Naive thymus-derived CD8-positive, alpha-beta T cell (primary cell): ENCODE measurements at places on chromosomes 2 and 18. TPM values are rescaled to one million over a fixed set of nuclear protein-coding genes. Genes with fewer than 3 reads are reported as not detected.

GRCh38 chr2:3778851-3779495 lies 75.6 kb downstream of the DCDC2C start:
- peak overlapping the region; percentile 10 for H3K27ac ChIP-seq
- peaks cover 8% of the 10 kb centered on the region for H3K4me1 ChIP-seq
- H3K36me3 ChIP-seq: no peaks in the 10 kb centered on the region
- no peak for DNase-seq

- H3K27ac ChIP-seq: no peak overlapping the region
- no peak for DNase-seq
- H3K36me3 ChIP-seq: no peaks in the 10 kb centered on the region
These were observed 4.9 kb downstream of the ASAP2 start for GRCh38 chr2:9211496-9211895.

Gene B3GNT7
- 0.68 TPM for total RNA-seq

DNA sequence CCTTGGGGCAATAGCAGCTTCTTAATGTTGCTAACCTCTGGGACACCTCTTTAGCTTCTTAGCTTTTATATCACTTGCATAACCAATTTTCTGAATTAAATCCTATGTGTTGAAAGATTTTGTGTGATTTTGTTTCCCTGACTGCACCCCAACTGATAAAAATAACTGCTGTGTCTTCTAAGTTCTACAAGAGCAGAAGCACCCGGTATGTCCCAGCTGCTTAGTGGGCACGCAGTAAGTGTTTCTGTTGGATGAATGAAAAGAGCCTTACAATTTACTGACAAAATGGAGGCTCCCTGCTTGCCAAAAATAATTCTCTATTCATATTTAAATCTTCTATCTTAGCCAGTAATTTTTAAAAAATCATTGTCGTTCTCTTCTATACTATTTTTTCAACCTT lies 53.1 kb upstream of the GALNT5 start:
- DNase-seq: no peak
- no peaks in the 10 kb centered on the region for H3K27me3 ChIP-seq
- H3K36me3 ChIP-seq: no peaks in the 10 kb centered on the region
- no peaks in the 10 kb centered on the region for H3K4me1 ChIP-seq
- no peak overlapping the region for H3K4me3 ChIP-seq

GRCh38 chr2:160465406-160465805 lies 28.2 kb downstream of the RBMS1 start:
- H3K36me3 ChIP-seq: no peaks in the 10 kb centered on the region
- no peak overlapping the region for H3K4me3 ChIP-seq
- H3K27me3 ChIP-seq: no peaks in the 10 kb centered on the region
- peaks cover 69% of the 10 kb centered on the region for H3K4me1 ChIP-seq
- peak overlapping the region; percentile 73 for H3K27ac ChIP-seq

Gene RAPGEF4
- total RNA-seq: 1.2 TPM

DNA sequence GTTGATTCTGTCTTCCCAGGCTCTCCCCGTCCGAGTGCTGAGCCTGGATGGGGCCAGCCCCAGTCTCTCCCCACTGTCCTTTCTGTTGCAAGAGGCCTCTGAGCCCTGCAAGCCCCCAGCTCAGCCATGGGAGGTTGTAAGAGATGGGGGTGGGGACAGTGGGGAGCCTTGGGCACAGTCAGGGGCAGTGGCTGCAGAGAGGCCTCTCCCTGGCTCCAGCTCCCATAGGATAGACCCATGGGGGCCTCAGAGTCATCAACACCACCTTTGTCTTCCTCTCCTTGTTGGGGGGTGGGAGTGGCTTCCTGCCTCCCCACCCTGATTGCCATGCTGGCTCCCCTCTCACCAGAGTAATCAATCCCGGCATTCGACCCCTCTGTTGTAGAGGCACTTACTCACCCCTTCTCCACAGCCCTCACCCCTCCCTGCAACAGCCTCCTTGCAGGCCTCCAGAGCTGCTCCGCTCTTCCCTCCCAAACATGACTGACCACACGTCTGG lies 37.5 kb upstream of the NPAS2 start:
- H3K4me1 ChIP-seq: no peaks in the 10 kb centered on the region
- no peak for DNase-seq
- H3K36me3 ChIP-seq: no peaks in the 10 kb centered on the region
- H3K4me3 ChIP-seq: no peak overlapping the region
- peak overlapping the region; percentile 49 for H3K27ac ChIP-seq

DNA sequence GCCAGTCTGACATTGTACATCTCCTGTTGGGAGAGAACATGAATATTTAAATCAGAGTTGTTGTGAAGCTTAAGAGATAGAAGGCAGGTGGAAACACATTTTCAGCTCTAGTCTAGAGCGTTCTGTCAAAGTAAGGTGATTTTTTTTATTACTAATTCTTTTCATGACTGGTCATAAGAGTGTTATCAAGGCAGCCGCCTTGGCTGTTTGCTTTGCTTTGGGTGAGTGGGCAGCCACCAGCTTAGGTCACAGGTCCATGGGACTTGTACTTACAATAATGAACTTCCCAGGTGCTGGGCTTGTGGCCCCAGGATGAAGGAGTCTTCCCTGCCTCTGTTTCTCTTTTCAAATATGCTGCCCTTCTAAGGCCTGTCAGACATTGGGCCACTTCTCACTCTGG lies 256.3 kb downstream of the SRBD1 start:
- H3K4me1 ChIP-seq: no peaks in the 10 kb centered on the region
- H3K4me3 ChIP-seq: no peak overlapping the region
- H3K27ac ChIP-seq: no peak overlapping the region

Gene ITGB6
- total RNA-seq: not detected

- peaks cover 15% of the 10 kb centered on the region for H3K4me1 ChIP-seq
- no peaks in the 10 kb centered on the region for H3K36me3 ChIP-seq
- H3K27ac ChIP-seq: peak overlapping the region; percentile 69
- no peak overlapping the region for H3K4me3 ChIP-seq
- DNase-seq: no peak
- H3K27me3 ChIP-seq: no peaks in the 10 kb centered on the region
These were observed 27.4 kb upstream of the CATIP start for GRCh38 chr2:218329027-218329825.

- no peaks in the 10 kb centered on the region for H3K4me1 ChIP-seq
- DNase-seq: no peak
- no peak overlapping the region for H3K27ac ChIP-seq
- H3K4me3 ChIP-seq: no peak overlapping the region
- peaks cover 5% of the 10 kb centered on the region for H3K36me3 ChIP-seq
These were observed 75.6 kb downstream of the COA5 start for GRCh38 chr2:98532756-98533155.

DNA sequence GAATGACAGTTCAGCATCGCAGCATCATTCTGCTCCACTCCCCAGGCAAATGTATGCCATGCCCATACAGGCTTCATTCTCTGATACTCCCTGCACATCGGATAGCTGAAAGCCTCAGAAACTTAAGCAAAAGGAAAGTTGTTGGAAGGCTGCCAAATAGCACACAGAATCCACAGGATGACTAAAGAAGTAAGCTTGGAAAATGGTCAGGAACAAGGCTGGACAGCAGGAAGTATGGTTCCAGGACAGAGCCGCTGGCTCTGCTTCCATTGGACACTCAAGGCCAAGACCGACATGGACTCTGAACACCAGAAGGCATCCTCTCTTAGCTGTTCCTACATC lies 256.5 kb downstream of the CDH20 start:
- H3K36me3 ChIP-seq: no peaks in the 10 kb centered on the region
- H3K27me3 ChIP-seq: peaks cover 32% of the 10 kb centered on the region
- DNase-seq: no peak
- H3K27ac ChIP-seq: no peak overlapping the region

DNA sequence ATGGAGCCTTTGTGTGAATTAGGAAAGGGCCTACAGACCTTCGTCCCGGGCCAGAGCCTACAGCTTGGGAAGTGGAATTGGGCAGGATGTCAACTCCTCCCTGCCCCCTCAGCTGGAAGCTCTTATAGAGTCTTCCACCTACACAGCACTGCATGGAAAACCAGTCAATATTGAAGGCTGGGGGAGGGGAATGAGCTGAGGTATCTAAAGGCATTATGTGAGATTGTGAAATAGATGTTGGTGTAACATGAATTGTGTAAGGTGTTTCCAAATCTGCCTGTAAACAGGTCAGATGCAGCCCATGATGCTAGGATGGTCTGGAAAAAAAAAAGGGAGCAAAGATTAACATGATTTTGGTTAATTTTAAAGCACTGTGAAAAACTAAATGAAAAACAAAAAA lies 433.5 kb upstream of the POU3F3 start:
- H3K4me1 ChIP-seq: no peaks in the 10 kb centered on the region
- H3K27ac ChIP-seq: no peak overlapping the region
- H3K36me3 ChIP-seq: no peaks in the 10 kb centered on the region
- no peak overlapping the region for H3K4me3 ChIP-seq
- DNase-seq: no peak

GRCh38 chr2:28717339-28717758 lies 34.3 kb upstream of the PPP1CB start:
- H3K27me3 ChIP-seq: no peaks in the 10 kb centered on the region
- H3K27ac ChIP-seq: no peak overlapping the region
- H3K4me3 ChIP-seq: no peak overlapping the region

- no peaks in the 10 kb centered on the region for H3K27me3 ChIP-seq
- H3K4me1 ChIP-seq: peaks cover 46% of the 10 kb centered on the region
- peak overlapping the region; percentile 97 for H3K27ac ChIP-seq
- DNase-seq: peak; percentile 46
- H3K4me3 ChIP-seq: peak overlapping the region; percentile 88
These were observed 128.7 kb downstream of the NFATC1 start for GRCh38 chr18:79524181-79525078.

GRCh38 chr2:74556831-74557370 lies 2.4 kb downstream of the DOK1 start:
- DNase-seq: no peak
- H3K4me3 ChIP-seq: no peak overlapping the region
- H3K27me3 ChIP-seq: peaks cover 6% of the 10 kb centered on the region
- no peaks in the 10 kb centered on the region for H3K36me3 ChIP-seq
- H3K27ac ChIP-seq: peak overlapping the region; percentile 72

DNA sequence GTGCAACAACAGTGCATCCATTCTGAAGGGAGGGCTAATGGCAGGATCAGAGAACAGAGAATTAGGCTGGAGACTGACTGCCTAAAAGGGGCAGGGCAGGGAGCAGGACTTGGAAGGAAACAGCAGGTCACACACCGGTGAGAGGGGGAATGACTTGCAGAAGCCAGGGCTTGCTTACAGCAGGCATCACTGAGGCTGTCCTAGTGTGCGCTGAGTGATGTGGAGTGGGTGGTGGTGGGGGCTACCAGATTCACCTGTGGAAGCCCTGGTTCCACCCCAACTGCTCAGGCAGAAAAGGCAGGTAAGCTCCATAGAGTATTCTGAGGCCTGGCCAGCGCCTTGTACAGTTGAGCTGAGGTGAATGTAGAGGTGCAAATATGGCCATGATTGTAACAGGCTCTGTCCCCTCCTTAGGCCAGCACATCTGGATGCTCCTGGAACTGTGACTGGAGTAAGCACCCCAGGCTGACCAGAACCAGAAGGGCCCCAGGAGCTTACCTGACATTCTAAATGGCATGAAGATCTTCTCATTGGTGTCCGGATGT lies 49.4 kb downstream of the SFXN5 start:
- no peak for DNase-seq
- H3K4me1 ChIP-seq: peaks cover 2% of the 10 kb centered on the region
- H3K27me3 ChIP-seq: no peaks in the 10 kb centered on the region

DNA sequence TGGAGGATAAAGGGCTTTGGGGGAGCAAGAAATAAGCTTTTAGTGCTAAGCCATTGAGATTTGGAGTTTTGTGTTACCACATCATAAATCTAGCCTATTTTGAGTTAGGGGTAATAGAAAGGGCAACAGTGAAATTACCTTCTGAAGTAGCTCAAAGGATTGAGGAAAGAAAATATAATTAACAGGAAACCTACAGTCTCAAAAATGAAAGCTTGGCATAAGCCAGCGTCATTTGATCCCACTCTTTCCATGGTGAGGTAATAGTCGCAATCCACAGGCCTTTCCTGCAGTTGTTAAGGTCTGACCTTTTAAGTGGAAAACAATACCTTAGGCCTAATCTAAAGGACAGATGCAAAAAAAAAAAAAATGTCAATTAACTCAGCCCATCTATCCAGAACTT lies 182.7 kb downstream of the UXS1 start:
- no peak for DNase-seq
- H3K4me1 ChIP-seq: peaks cover 15% of the 10 kb centered on the region
- no peak overlapping the region for H3K27ac ChIP-seq
- H3K36me3 ChIP-seq: peaks cover 10% of the 10 kb centered on the region
- no peak overlapping the region for H3K4me3 ChIP-seq

GRCh38 chr2:165055082-165055851 lies 99.9 kb upstream of the SLC38A11 start:
- H3K4me3 ChIP-seq: no peak overlapping the region
- H3K36me3 ChIP-seq: no peaks in the 10 kb centered on the region
- no peaks in the 10 kb centered on the region for H3K27me3 ChIP-seq
- no peak overlapping the region for H3K27ac ChIP-seq
- peaks cover 6% of the 10 kb centered on the region for H3K4me1 ChIP-seq

- H3K4me3 ChIP-seq: no peak overlapping the region
- peaks cover 2% of the 10 kb centered on the region for H3K36me3 ChIP-seq
- peaks cover 22% of the 10 kb centered on the region for H3K4me1 ChIP-seq
- H3K27me3 ChIP-seq: peaks cover 7% of the 10 kb centered on the region
- no peak overlapping the region for H3K27ac ChIP-seq
These were observed 42.0 kb downstream of the TTR start for GRCh38 chr18:31633392-31634330.

Gene BCL2
- 32.9 TPM for total RNA-seq

DNA sequence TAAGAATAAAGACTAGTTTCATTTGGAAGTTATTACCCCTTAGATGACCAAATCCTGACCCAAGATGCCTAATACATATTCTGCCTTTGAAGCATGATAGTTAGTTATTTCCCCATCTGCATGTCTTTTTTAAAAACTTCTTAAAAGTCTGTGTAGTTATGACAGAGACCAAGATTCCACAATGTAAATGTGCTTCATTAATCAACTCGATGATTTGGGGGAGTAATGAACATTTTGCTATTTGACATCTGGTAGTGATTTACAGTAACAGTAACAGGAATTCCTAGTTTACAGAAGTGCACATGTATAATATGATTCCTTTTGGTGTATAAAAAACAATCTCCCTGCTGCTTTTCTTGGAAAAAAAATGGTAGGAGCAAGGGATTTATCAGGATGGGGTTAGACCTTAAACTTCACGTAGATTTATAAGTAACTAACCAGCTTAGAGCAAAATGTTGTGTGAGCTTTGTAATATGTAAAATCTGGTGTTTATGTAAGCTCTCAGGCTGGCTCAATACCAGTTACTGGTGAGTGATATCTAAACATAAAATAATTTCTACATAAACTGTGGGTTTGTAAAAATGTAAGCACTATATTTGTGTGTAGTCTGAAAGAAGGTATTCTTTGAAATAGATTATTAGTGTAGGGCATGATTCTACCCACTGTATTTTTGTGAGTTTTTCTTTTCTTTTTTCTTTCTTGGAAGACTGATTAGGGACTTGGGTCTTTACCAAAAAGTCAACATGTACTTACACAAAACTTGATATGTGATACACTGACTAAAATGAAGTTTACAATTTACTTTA lies 641.6 kb downstream of the EPHA4 start:
- no peak overlapping the region for H3K4me3 ChIP-seq
- no peak for DNase-seq
- H3K36me3 ChIP-seq: no peaks in the 10 kb centered on the region
- no peaks in the 10 kb centered on the region for H3K4me1 ChIP-seq
- no peaks in the 10 kb centered on the region for H3K27me3 ChIP-seq
- H3K27ac ChIP-seq: no peak overlapping the region

- no peak overlapping the region for H3K27ac ChIP-seq
- no peak for DNase-seq
- no peaks in the 10 kb centered on the region for H3K27me3 ChIP-seq
- H3K4me3 ChIP-seq: no peak overlapping the region
- no peaks in the 10 kb centered on the region for H3K4me1 ChIP-seq
These were observed 246.4 kb downstream of the KLHL29 start for GRCh38 chr2:23631389-23631788.

GRCh38 chr18:24427484-24427883 lies 1.0 kb downstream of the IMPACT start:
- peaks cover 17% of the 10 kb centered on the region for H3K27me3 ChIP-seq
- no peak overlapping the region for H3K27ac ChIP-seq
- H3K4me1 ChIP-seq: peaks cover 29% of the 10 kb centered on the region
- no peak for DNase-seq
- peaks cover 29% of the 10 kb centered on the region for H3K36me3 ChIP-seq
